Stimulated activated CD8-positive, alpha-beta memory T cell treated with anti-CD3 and anti-CD28 coated beads, Interleukin-7, amount 100 ng/mL, for 1 hour (primary cell): ENCODE measurements at places on chromosomes 16 and 17.

DNA sequence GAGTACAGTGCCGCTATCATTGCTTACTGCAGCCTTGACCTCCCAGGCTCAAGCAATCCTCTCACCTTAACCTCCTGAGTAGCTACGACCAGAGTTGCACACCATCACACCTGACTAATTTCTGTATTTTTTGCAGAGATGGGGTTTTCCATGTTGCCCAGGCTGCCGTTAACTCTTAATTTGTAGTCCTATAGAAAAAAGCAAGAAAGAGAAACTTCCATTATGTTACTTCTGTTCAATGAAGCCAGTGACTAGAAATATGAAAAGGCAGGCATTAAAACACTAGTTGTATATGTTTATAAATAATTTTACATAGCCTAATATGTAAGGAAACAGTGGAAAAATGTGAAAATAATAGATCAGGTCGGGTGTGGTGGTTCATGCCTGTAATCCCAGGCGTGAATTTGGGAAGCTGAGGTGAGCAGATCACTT lies 9.7 kb downstream of the RAD51C start:
- no peak for DNase-seq

- no peak for DNase-seq
Measured at GRCh38 chr17:74394977-74395376, 27.7 kb downstream of the GPR142 start.

- DNase-seq = no peak
Measured at GRCh38 chr17:40555296-40556190, 9.7 kb downstream of the CCR7 start.

DNA sequence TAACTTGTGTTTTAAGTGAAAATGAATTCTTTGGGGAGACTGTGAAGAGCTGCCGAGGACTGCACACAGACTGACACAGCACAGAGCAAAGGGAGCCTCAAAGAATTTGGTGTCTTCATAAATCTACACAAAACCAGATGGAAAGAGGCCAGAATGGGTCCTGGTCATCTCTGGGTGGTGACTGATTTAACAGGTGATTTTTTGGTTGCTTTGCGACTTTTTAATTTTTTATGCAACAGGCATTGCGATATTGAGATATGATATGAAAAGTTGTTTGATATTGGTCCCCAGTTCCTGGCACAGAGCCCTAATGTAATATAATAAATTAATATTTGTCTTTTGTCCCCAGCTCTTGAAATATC lies 12.6 kb upstream of the EIF1 start:
- DNase-seq = no peak

DNA sequence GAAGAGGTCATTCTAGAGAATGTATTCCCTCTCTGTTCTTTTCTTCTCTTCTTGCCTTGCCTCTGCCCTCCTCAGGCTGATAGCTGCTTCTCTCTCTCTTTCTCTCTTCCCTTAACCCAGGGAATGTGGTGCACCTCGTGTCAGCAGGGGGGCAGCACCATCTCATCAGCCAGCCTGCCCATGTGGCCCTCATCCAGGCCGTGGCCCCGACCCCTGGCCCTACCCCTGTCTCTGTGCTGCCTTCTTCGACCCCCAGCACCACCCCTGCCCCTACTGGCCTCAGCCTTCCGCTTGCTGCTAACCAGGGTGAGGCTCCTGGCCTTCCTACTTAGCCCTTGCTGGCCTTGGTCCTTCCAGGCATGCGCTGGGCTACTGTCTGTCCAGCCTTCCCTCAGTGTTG lies 23.5 kb downstream of the SRCAP start:
- DNase-seq = no peak

GRCh38 chr16:2818272-2818876 lies 1.3 kb downstream of the PRSS21 start:
- DNase-seq = no peak

DNA sequence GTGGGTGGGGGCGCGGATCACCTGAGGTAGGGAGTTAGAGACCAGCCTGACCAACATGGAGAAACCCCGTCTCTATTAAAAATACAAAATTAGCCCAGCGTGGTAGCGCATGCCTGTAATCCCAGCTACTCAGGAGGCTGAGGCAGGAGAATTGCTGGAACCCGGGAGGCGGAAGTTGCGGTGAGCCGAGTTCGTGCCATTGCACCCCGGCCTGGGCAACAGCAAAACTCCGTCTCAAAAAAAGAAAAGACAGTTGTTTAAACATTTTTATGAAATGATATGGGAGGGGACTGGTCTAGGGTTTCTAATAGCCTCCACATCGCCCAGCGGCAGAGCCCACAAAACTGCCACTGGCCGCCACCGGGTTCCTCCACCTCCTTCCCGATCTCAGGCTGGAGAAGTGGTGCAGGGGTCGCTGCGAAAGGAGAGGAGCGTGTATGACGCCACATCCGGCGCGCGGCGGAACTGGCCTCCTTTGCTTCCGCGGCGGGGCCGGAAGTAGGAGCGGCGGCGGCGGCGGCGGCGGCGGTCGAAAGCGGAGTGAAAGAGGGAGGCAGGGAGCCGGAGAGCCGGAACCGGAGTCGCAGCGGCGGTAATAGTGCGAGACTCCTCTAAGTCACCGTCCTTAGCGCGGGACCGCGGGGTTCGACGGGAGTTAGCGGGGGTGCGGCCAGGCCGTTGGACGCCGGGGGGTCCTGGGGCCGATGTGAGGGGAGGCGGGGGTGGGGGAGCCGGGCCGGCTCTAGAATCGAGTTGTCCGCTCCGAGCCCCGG lies at the start of gene PPP4C:
PPP4C (plus strand) TSS at position 492 of the 773 bp plus-strand sequence. CDS start 384 bp downstream, outside the sequence.
- DNase-seq = peak; percentile 78

DNA sequence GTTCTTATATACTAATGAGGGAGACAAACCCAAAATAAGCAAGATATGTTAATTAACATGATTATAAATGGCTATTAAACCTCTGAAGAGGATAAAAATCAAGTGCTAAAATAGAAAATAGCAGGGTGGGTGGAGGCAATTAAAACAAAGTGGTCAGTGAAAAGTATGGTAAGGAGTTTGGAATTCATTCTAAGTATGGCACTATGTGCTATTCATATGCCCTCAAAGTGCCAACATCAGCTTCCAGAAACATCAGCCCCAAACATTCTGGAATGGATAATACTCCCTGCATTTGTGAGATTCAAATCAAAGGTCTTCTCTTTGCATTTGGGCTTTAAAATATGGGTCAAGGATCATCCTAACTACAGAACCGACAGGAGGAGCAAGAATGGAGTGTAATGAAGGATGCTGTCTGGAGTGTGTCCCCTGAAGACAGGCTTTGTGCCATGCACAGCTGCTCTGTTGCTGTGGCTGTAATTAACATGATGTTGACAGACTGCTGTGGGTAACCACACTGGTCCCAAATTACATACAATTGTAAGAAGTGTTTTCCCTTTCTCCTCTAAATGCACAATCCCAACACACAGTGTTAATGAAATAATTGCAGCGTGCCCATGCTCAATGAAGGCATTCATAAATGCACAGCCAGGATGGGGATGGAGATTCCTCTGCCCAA lies 93.1 kb downstream of the VAT1L start:
- no peak for DNase-seq

- no peak for DNase-seq
Measured at GRCh38 chr16:78490431-78490830, 391.0 kb downstream of the WWOX start.

- no peak for DNase-seq
Measured at GRCh38 chr17:57357392-57357784, 101.1 kb downstream of the MSI2 start.

- DNase-seq = no peak
Measured at GRCh38 chr17:17929655-17930380, 42.4 kb downstream of the TOM1L2 start.

GRCh38 chr17:66373944-66374817 lies 71.8 kb downstream of the PRKCA start:
- peak; percentile 52 for DNase-seq

DNA sequence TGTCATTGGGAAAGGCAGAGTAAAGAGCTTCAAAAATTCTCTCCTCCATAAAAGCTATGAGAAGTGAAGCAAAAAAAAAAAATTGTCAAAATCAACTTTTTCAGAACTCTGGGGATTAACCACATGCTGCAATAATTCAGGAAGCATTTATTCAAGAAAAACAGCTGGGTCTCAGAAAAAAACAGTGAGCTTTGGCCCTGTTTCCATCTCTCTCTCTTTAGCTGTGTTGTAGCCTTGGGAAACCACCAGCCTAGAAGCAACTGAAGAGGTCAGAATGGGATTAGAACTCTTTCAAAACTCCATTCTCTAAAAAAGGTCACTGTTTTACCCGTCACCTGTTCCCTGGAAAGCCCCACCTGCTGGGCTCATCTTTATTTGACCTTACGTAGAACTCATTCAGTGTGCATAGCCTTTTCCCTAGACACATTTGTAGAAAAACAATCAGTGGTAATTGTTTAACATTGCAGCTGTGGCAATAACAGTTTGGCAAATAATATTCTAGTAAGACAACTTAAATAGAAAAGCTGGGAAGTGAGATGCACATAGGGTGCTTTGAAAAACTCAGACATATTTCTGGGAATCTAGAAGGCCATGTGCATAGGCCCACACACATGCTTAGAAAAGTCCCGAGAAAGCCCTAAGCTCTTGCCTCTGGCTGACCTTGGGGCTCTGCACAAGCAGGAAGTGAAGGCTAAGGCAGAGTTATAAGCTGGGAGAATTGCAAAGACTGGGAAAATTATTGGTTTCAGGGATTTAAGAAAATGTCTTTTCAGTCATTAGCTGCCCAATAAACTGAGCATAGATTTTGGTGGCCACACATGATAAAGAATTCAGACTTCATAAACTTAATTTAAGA lies 18.0 kb downstream of the SLC5A11 start:
- DNase-seq = no peak

DNA sequence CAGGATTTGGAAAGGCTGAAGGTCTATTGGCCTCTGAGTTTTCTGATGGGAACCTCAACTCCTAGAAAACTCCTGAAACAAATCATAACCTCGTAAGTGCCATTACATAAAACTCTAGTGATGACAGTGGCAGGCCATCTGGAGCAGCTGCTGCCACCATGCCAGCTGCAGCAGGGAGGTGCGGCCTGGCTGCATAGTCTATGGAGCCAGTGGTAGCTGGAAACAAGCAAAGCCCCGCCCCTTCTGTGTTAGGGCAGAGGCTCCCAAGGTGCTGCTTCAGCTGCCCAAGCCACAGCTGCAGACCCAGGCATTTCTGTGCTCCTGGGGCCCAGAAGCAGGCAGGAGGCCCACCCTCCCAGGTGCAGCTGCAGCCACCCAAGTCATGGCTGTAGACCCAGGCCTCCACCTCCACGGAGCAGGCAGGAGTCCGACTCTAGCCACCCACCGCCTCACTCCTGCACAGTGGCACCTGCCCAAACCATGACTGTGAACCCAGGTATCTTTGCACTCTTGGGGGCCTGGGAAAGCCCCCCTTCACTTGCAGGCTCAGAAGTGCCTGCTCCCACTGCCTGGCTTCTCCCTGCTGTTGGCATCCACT lies 254.1 kb upstream of the KCNJ16 start:
- no peak for DNase-seq

DNA sequence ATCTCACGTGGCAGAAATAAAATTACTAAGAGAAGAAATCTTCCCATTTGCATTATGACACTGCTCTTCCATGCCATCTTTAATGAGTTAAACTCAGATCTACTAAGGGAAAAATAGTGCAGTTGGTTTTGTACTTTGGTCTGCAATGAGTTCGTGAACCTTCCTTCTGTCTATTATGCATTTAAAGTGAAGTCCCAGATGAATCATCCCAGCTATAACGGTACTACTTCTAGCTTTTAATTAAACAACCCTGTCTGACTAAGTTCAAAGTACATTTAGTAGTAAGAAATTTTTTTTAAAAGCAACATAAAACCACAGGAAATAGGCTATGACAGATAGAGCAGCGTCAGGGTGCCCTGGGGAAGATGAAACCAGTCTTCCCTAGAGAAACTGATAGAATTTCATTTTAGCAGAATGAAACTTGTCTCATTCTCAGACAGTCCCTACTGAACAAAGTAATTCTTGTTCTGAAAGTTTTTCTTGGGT lies 1.8 kb downstream of the TMIGD1 start:
- no peak for DNase-seq

DNA sequence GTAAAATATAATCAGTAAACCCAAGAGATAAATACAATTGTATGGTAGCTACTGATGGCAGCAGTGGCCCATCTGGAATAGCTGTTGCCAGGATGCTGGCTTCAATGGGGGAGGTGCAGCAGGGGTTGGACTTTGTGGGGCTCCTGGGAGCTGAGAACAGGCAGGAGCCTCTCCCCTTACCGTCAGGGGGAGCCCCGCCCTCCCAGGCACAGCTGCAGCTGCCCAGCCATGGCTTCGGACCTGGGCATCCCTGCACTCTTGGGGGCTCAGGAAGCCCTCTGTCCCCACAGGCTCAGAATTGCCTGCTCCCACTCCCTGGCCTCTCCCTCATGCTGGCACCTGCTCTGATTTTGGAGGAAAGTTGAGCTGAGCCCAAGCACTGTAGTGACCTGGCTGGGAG lies 741.1 kb downstream of the CDH11 start:
- DNase-seq = no peak

GRCh38 chr17:68903286-68903685 lies 51.9 kb downstream of the ABCA8 start:
- DNase-seq = no peak

DNA sequence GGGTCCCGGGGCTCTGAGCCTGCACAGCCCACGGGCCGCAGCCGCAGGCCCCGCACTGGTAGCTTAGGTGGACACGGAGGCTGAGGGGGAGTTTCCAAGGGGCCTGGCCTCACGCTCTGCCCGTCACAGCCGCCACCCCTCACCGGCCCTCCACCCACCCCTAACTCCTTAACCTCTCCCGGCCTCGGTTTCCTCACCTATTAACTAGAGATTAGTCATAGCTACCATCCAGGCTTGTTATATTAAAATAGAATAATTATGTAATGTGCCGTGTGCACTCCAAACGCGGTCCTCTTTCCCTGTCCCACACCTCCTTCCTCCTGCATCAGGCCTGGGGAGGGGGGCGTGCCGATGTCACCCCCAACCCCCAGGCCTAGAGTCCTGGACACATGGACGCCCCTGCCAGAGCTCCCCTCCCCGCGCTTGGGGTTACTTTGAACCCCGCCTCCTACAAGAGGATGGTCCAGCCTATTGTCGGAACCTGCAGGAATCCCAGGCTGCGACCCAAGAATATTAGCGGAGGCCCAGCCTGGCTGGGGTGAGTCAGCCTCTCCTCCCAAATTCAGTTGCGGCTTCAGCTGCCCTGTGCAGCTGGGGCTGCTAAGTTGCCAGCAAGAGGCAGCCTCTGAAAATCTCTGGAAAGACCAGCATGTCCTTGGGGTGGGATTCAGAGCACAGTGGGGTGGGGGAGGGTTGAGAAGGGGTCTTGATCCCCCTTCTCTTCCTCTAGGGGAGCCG lies 17.3 kb downstream of the SOCS3 start:
- no peak for DNase-seq

GRCh38 chr17:75403131-75403530 lies 2.3 kb downstream of the GRB2 start:
- DNase-seq = no peak
